HepG2 (cell line): ENCODE measurements at places on chromosomes 7 and 10.

DNA sequence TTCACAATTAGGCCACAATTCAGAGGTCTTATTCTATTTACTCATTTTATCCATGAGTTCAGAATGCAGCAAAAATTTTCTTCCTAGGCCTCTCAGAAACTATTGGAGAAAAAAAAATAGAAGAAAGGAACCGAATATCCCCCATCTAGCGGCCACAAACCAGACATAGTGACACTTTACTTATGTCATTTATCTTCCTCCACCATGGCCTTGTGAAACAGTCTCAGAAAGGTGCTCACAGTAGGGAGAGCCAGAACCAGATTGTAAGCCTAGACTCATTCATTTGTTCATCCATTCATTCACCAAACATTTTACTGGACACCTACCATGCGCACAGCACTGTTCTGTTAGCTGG lies 16.0 kb downstream of the CREB3L2 start:
- no peak for DNase-seq

GRCh38 chr10:104732222-104732621 lies 91.1 kb downstream of the SORCS3 start:
- no peak for DNase-seq

- DNase-seq: peak; percentile 56
Measured at GRCh38 chr7:151759591-151760042, 117.3 kb downstream of the PRKAG2 start.

DNA sequence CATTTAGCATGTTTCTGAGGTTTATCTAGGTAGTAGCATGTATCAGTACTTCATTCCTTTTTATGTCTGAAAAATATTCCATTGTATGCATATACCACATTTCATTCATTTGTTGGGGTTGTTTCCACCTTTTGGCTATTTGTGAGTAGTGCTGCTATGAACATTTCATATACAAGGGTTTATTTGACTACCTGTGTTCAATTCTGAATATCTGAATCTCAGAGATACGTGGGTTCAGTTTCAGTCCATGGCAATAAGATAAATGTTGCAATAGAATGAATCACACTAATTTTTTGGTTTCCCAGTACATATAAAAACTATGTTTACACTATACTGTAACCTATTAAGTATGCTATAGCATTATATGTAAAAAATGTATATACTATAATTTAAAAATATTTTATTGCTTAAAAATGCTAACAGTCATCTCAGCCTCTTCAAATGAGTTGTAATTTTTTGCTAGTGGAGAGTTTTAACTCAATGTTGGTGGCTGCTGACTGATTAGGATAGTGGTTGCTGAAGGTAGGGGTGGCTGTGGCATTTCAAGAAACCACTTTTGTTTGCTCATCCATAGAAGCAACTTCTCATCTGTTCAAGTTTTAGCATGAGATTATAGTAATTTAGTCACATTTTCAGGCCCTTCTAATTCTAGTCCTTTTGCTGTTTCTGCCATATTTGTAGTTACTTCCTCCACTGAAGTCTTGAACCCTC lies 13.9 kb downstream of the PLEKHA1 start:
- no peak for DNase-seq

- no peak for DNase-seq
Measured at GRCh38 chr7:100884736-100885439, 4.6 kb downstream of the UFSP1 start.

- DNase-seq: peak; percentile 81
Measured at GRCh38 chr7:129949292-129950133, 3.2 kb downstream of the UBE2H start.

DNA sequence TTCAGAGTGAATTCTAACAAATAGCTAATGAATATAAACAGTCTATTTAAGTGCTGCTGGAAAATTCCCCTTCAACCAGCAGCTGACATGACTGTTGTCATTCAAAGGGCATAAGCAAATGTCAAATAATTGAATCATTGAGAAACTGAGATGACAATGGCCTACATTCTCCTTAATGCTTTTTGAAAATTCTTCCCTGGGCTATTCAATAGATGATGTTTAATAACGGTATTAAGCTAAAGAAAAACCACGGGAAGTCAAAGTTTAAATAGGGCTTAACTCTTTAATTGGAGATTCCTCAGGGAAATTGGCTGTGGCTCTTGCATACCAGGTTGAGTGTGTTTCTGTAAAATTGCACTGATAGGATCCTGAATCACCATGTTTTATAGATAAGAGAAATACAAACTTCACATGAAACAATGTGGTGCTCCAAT lies 77.0 kb downstream of the ARL4A start:
- no peak for DNase-seq

GRCh38 chr7:69823151-69823744 lies 225.0 kb downstream of the AUTS2 start:
- DNase-seq: no peak

- DNase-seq: no peak
Measured at GRCh38 chr10:68599771-68600040, 39.6 kb downstream of the TET1 start.

DNA sequence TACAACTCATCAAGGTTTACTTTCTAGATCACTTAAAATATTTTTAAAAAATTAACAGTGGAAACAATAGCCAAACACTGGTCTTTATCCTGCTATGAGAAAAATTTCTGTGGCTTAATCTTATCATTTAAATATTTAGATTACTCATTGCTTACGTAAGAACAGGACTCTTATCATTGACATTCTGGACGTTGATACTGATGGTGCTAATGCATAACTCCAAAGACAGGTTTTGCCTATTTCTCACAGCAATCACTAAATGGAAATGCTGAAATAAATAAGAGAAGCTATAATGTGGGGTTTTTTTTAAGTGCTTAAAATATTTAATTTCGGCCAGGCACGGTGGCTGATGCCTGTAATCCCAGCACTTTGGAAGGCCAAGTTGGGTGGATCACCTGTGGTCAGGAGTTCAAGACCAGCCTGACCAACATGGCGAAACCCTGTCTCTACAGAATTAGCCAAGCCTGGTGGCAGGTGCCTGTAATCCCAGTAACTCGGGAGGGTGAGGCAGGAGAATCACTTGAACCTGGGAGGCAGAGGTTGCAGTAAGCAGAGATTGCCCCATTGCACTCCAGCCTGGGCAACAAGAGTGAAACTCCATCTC lies 195.0 kb downstream of the HGF start:
- no peak for DNase-seq

DNA sequence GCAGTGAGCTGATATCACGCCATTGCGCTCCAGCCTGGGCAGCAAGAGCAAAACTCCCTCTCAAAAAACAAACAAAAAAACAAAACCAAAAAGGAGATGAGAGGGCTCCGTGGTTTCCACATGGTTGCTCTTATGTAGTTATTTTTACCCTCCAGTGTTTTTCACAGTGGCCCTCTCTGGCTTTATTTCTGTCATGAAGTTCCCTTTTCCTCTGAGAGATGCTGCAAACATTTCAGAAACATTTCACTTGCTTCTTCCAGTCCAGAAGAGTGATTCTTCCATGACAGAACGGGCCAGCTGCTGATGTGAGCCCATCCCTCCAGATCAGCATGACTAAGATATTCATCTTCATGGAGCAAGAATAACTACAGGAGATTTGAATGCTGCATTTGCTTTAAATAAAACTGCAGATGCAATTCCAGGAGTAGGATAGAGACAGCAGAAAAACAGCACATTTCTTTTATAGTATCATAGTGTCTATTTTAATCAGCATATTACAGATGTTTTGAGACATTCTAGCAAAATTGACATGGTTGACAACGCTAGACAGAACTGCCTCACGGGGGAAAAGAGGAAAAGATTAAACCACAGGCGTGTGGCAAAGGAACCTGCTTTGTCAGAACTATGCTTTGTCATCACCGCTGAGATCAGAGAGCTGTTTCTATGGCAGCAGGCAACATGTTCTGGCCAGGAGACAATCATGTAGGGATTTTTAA lies 40.3 kb downstream of the NRCAM start:
- no peak for DNase-seq

GRCh38 chr10:80770239-80770638 lies 232.5 kb downstream of the SH2D4B start:
- no peak for DNase-seq

DNA sequence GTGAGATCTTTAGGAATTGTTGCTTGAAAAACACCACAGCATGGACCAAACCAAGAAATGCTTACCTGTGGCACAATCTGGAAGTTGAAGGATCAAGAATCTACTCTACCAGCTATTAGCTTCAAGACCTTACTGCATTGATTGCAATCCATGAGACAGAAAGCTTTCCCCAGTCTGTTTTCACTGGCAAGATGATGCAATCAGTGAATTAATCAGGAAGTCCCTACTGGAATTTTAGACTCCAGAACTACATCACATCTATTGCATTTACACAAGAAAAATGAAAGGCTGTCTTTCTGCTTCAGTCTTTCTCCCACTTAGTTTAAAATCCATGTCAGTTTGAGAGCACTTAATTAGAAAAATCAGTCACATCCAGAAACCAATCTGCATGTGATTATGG lies 191.7 kb downstream of the TFEC start:
- DNase-seq: no peak

GRCh38 chr7:108038986-108039385 lies 36.0 kb upstream of the LAMB1 start:
- DNase-seq: no peak

- no peak for DNase-seq
Measured at GRCh38 chr10:43166880-43167497, 28.7 kb downstream of the CSGALNACT2 start.

- DNase-seq: no peak
Measured at GRCh38 chr7:138784692-138785091, 13.1 kb upstream of the TMEM213 start.

- no peak for DNase-seq
Measured at GRCh38 chr7:48421357-48421756, 250.1 kb downstream of the ABCA13 start.

DNA sequence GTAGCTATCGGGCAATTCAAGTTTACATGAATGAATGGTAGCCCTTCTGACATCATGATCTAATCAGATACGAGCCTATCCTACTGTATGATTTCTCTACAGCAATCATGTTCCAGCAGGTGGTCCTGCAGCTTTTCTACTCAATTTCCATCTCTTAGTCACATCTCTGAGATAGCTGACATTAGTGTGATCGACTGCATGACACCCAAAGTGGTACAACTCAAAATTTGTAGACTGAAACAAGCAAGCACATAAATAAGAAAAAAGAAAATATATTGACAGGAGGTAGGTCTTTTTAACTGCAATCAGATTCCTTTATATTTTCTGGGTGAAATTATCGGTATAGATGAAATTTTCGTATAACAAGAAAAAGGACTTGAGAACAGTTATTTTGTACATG lies 132.0 kb downstream of the PPP1R17 start:
- no peak for DNase-seq

- DNase-seq: no peak
Measured at GRCh38 chr10:91785830-91786229, 12.4 kb upstream of the TNKS2 start.

GRCh38 chr7:77830649-77831355 lies 32.2 kb downstream of the PHTF2 start:
- DNase-seq: no peak

DNA sequence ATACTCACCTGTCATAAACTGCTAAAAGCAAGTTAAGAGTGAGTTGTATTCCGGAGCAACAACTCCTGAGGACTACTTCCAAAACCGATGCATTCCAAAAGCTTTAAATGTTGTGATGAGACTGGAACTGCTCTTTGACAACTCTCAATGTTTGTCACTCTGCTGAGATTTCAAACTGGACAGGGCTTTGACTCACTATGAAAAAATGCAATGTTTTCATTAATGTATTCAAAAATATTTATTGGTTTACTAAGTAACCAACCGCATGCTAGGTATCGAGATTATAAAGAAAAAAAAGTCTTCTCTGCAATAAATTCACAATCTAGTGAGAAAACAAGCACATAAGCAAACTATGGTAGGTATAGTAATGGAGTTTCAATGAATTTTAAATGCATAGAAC lies 107.9 kb upstream of the GNAI1 start:
- DNase-seq: no peak

DNA sequence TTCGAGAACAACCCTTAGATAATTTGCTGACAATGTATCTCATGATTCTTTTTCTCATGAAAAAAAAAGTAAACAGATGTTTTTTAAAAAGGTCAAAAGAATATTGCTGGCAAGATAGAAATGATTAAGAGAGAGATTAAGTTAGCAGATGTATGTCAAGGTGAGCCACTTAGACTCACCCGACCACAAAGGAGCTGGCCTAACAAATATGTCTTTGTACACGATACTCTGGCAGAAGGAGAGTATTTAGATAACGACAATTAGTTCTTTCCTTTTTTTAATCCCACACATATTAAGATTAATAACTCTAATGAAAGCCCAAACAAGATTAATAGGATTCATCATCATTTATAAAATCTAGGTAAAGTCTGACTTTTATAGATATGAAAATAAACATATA lies 156.7 kb downstream of the RAPGEF5 start:
- DNase-seq: no peak

DNA sequence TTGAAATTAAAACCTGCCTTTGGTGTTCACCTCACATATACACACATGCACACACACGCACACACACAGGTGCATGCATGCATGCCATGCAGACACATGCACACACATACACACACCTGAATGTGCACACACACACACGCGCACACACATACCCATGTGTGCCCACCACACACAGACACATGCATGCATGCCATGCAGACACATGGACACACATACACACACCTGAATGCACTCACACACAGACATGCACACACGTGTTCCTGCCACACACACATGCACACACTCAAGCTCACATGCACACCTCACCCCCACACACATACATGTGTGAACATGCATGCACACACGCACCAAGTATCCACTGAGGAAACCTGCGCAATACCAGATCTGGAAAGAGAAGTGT lies 136.4 kb downstream of the KLF6 start:
- no peak for DNase-seq
